Mesenteric fat pad (tissue), 1 donor: ENCODE measurements at places on chromosomes 13 and 19. TPM values are rescaled to one million over a fixed set of nuclear protein-coding genes. Genes with fewer than 3 reads are reported as not detected.

The SERTM1 gene
- total RNA-seq: not detected

The ZNF540 gene
- 1.8 TPM for total RNA-seq

The ZNF473 gene
- 6.8 TPM for total RNA-seq

The GRIK5 gene
- total RNA-seq: 0.80 TPM

The PLPPR3 gene
- not detected for total RNA-seq

The C19orf67 gene
- not detected for total RNA-seq

The NDUFS7 gene
- total RNA-seq: 75.3 TPM

DNA sequence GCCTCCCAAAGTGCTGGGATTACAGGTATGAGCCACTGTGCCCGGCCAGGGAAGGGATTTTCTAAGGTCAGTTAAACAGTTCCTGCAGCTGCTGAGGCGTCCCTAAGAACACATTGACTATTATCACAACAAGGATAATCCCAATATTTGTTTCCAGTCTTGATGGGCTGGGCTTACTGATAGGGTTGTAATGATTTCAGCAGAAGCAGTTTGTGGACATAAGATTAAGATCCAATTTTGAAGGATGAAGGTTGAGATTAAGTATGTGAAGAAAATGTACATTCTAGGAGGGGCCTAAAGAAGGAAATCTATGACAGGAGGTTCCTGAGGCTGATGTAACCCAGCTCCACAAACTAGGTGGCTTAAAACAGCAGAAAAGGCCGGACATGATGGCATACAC, 10.7 kb upstream of the CCDC124 start:
- DNase-seq: no peak

DNA sequence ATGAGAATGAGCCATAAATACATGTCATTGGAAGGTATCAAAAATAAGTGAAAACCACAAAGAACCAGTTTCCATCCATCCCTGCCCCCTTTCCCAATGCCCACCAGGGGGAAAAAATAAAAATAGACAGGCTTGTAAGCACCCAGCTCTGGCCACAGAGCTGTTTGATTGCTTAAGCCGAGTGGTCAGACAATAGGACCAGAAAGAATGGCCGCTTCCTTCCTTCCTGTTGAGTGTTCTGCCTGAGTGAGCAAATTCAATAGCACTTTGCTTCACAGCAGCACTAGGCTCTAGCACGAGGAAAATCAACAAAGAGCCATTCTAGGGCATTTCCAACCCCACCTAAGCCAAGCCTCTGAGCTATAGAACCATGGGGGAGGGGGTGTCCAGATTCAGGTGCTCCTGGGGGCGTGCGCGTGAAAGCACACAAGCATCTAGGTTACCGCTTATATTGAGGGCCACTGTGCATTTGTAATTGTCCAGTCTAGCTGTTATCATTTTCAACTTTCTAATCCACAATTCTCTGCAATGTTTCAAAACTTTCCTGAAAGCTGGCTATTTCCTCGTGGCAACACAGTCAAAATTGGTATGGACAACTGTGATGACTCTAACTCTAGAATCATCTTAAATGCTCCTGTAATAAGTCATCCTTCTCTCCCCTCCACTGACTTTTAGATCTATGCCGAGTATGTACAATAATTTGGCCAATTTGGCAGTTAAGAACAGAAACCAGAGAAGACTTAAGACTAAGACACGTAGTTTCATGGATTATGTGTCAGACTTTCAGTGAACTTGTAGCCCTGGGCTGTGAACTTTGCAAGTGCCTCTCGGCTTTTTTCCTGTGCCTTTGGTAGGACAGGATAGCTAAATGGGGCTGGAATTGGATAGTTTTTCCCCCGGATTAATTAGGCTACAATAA, 64.3 kb downstream of the SPRY2 start:
- no peak for DNase-seq

DNA sequence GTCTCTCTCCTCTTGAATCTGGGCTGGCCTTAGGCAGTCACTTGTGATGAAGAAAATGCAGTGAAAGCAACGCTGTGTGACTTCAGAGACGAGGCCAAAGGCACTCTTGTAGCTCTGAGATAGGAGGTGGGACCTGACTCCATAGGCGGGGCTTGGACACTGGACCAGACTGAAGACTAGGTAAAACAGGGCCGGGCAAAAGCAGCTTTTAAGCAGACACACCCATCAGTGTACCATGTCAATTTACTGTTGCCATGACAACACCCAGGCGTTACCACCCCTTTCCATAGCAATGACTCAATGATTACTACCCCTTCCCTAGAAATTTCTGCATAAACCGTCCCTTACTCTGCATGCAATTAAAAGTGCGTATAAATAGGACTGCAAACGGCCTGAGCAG, 6.6 kb upstream of the EID2 start:
- no peak for DNase-seq

DNA sequence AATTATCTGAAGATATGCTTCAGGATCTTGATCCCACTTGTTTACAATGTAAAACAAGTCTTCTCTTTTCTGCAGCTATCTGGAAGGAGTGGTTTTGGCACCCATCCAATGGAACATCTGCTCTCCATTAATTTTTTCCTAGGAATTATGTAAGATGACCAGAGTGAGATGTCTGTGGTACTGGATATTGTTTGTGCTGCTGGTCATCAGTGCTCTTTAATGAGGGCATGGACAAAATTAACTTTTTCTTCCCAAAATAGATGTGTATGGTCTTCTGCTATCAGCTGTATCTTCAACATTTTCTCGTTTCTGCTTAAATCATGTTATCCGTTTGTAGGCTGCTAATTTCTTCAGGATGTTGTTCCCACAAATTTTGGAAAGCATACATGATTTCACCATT, 415.4 kb upstream of the KLHL1 start:
- DNase-seq: no peak

DNA sequence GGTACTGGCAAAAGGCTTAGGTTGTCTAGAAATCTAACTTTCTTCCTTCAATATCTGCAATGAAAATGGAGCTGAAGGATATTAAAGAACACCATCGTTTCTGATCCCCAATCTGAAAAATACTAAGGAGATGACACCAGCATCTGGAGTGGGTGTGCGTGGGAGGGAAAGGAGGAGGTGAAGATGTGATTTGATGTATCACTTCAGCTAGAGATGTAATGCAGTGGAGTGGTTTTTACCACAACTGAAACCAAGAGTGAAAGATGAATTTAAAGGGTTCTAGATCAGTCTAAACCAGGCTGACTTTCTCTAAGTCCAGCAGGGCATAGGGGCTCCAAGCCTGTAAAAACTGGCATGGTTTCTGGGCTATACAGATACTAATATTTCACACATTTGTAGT, 148.4 kb downstream of the AKAP11 start:
- DNase-seq: no peak

DNA sequence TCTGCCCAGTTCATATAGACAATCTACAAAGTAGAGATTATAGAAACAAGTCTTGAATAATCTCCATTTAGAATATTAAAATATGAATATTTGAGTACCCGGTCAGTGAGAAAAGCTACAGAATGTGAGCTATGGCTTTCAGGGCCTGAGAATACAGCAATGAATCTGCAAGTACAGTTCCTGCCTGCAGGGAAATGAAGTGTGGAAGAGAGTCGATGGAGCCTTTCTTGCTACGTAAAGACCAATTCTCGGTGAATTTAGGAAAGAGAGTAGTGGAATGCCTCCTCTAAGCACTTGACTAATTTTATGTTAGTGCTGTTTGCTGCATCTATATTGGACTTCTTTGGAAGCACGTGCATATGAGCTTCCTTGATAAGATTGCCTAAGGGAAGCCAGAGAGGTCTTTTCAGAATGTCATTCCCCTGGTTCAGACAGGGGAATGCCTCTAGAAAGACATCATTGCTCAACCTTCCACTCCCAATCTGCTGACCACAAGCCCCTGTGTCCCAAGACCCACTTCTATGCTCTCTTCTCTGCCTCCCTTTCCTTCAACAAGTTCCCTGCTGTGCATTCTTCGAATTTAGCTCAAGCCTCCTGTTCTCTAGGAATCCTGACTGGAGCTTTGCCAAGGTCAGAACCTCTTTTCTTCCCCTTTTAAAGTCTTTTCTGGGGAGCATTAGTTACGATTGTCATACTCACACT, 41.9 kb downstream of the GPC6 start:
- no peak for DNase-seq

DNA sequence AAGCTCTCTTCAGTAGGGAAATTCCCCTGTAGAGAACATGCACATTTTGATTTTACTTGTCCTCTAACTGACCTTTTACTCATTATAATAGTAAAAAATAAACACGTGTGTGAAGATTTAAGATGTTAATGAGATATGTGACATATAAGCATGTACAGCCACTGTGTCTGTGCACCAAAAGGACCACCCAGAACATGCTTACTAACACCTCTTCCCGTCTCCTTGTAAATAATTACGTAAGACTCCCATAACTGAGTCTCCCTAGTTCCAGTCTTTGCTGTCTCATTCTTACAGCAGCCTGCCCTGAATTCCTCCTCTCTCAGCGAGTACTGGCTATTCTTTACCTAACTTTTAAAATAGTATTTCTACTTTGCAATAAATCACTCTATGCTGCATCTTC, 53.6 kb downstream of the ZNF100 start:
- DNase-seq: no peak

GRCh38 chr13:30882026-30882850, 23.8 kb upstream of the MEDAG start:
- DNase-seq: no peak

GRCh38 chr13:33263976-33264619, 21.5 kb downstream of the STARD13 start:
- no peak for DNase-seq

GRCh38 chr13:106859533-106859904, 291.6 kb upstream of the ARGLU1 start:
- DNase-seq: no peak
